PC-9 (cell line): ENCODE measurements at places on chromosomes 7 and 10. TPM values are rescaled to one million over a fixed set of nuclear protein-coding genes. Genes with fewer than 3 reads are reported as not detected.
A peak's percentile ranks its signal among the peaks of the same experiment; 100 is the strongest.

DNA sequence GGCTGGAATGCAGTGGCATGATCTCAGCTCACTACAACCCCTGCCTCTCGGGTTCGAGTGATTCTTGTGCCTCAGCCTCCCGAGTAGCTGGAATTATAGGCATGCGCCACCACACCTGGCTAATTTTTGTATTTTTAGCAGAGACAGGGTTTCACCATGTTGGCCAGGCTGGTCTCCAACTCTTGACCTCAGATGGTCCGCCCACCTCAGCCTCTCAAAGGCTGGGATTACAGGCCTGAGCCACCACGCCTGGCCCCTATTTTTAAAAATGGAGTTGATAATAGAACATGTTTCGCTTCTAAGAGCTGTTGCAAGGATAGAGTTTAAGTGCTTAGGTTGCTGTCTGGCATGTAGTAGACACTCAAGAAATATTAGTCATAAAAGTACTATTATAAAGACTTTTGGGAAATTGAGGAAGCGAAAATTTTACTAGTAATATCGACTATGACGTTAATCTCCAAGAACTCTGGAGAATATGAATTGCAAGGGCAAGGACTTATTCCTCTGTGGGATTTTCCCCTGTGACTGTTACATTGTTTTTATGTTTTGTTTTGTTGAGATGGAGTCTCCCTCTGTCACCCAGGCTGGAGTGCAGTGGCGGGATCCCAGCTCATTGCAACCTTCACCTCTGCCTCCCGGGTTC lies 7.9 kb downstream of the GTF2I start:
- H3K36me3 ChIP-seq, result peaks cover 15% of the 10 kb centered on the region; the same call in 1 of the 2 replicates
- no peaks in the 10 kb centered on the region for H3K27me3 ChIP-seq
- peaks cover 37% of the 10 kb centered on the region for H3K4me1 ChIP-seq
- H3K27ac ChIP-seq, result no peak overlapping the region
- DNase-seq, result peak; percentile 10

GRCh38 chr10:1465418-1465911 lies 271.9 kb downstream of the ADARB2 start:
- H3K27ac ChIP-seq, result no peak overlapping the region
- no peak for DNase-seq
- no peak overlapping the region for H3K4me3 ChIP-seq
- H3K4me1 ChIP-seq, result no peaks in the 10 kb centered on the region
- peaks cover 33% of the 10 kb centered on the region for H3K27me3 ChIP-seq
- no peaks in the 10 kb centered on the region for H3K36me3 ChIP-seq

The DNMBP gene
- total RNA-seq, result 11.8 and 14.9 TPM in 2 replicates

The EN2 gene
- not detected in 2 replicates for total RNA-seq

The ZPBP gene
- total RNA-seq, result not detected in 2 replicates

DNA sequence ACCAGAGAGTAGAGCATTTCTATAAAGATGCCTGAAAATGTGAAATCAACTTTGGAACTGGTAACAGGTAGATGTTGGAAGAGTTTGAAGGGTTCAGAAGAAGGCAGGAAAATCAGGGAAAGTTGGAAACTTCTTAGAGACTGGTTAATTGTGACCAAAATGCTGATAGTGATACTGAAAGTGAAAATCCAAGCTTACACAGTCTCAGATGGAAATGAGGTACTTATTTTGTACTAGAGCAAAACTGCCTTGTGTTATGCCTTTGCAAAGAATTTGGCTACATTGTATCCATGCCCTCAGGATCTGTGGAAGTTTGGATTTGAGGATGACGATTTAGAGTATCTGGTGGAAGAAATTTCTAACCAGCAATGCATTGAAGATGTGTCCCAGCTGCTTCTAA lies 430.6 kb upstream of the KCND2 start:
- H3K27ac ChIP-seq, result no peak overlapping the region
- no peaks in the 10 kb centered on the region for H3K4me1 ChIP-seq
- no peaks in the 10 kb centered on the region for H3K36me3 ChIP-seq
- no peaks in the 10 kb centered on the region for H3K27me3 ChIP-seq

GRCh38 chr7:148772297-148773089 lies 73.8 kb downstream of the CUL1 start:
- peak overlapping the region; percentile 41 for H3K27ac ChIP-seq
- H3K4me3 ChIP-seq, result no peak overlapping the region
- peaks cover 19% of the 10 kb centered on the region for H3K4me1 ChIP-seq
- H3K36me3 ChIP-seq, result peaks cover 43% of the 10 kb centered on the region
- no peaks in the 10 kb centered on the region for H3K27me3 ChIP-seq

DNA sequence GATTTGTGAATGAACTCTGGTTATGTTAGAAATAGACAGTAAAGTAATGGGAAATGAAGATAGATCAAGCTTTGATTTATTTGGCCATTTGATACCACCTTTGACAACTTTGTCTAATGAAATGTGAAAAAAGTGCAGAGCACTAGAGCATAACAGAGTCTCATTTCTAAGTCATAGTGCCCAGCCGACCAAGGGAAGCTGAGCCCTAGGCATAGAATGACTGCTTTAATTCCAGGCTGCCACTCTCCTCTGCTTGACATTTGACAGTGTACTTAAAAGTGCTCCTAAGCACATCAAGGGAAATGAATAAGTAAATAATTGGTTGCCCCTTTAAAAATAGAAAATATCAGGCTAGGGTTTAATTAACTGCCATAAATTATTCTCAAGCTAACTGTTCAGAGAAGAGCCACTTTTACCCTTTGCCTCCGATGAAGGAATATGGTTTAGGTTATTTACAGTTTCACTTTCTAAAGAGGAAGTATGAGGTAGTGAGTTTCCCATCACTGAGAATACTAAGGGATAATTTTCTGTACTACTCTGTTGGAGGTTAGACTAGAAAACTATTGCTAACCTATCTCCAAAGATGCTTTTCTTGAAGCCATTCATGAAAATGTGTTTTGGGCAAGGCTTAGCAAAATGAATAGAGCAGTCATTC lies 591.6 kb downstream of the REEP3 start:
- DNase-seq, result no peak
- H3K4me1 ChIP-seq, result 0 out of 2 replicates have a peak, but pooled peaks cover 8% of the 10 kb centered on the region
- no peak overlapping the region for H3K4me3 ChIP-seq
- H3K36me3 ChIP-seq, result no peaks in the 10 kb centered on the region
